ENCODE measurements at places on chromosomes 2 and 18.

DNA sequence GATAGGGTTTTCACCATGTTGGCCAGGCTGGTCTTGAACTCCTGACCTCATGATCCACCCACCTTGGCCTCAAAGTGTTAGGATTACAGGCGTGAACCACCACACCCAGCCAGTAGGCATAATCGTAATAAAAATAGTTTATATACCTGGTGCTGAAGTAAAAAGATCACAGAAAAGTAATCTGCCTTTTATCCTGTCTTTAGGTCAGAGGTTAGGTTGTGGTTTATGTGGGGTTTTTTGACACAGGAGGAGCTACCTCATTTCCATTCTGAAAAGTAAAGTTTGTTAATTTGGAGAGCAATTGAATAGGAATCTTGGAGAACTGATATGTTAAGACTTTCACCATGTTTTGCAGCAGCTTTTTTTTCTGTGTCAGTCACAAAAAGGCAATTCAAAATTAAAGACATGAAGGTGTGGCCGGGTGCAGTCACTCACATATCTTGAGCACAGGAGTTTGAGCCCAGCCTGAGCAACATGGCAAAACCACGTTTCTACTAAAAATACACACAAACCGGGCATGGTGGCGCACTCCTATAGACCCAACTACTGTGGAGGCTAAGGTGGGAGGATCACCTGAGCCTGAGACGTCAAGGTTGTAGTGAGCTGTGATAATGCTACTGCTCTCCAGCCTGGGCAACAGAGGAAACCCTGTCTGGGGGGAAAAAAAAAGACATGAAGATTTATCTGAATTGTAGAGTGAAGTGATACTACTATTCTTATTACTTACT lies 31.5 kb downstream of the CCNT2 start:
- DNase-seq = no peak

DNA sequence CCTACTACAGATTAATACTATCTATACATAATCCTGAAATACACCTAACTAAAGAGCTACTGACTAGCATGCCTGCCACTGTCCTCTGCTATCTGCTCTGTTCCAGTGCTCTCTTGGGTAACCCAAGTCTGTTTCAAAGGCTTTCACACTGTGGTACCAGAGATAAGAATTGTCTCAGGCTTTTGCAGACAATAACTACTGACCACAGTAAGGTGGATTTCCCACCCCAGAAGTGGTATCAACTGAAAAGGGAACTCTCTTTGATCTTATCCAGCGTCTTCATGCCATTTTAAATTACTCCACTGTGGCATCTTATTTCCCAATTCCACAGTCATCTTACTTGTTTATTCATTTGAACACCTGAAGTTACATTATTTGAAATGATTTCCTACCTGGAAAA lies 190.2 kb downstream of the IKZF2 start:
- no peak for DNase-seq

- no peak for DNase-seq
These were observed 25.9 kb upstream of the ALPP start for GRCh38 chr2:232352511-232353091.

- DNase-seq = no peak
These were observed 37.2 kb upstream of the NEMP2 start for GRCh38 chr2:190571686-190572085.

DNA sequence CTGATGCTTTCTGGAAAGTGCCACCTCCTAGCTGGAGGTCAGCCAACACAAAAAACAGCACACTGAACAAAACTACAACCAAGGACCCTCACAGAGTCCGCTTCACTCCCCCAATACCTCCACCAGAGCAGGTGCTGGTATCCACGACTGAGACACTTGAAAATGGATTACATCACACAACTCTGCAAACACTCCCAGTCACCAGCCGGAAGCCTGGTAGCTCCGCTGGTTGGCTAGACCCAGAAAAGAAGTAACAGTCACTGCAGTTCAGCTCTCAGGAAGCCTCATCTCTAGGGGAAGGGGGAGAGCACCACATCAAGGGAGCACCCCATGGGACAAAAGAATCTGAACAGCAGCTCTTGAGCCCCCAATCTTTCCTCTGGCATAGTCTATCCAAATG lies 175.4 kb downstream of the LCLAT1 start:
- no peak for DNase-seq

DNA sequence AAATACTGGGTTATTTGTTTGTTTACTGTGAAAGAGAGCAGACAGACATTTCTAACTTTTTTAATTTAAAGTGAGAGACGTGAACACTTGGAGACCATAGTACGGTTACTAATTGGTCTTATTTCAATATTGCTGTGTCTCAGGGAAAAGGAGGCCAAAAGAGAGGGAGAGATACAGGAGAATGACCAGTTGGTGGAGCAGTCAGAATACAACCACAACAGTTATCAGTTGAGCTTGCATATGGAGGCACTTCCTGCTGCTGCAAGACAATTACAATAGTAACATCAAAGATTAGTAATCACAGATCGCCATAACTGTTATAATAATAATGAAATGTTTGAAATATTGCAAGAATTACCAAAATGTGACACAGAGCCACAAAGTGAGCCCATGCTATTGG lies 58.2 kb downstream of the TWSG1 start:
- DNase-seq = no peak

GRCh38 chr18:32735781-32736180 lies 37.0 kb downstream of the KLHL14 start:
- no peak for DNase-seq

DNA sequence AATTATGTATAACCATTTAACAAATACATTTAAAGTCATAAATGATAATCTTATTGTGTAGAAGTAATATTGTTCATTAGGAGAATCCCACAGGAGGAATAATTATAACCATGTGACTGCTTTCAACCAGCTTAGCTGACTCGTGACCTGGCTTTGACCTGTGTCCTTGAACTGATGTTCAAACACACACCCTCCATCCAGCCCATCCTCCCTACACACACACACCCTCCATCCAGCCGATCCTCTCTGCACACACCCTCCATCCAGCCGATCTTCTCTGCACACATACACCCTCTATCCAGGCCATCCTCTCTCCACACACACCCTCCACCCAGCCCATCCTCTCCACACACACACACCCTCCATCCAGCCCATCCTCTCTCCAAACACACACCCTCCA lies 83.5 kb downstream of the EIPR1 start:
- no peak for DNase-seq

DNA sequence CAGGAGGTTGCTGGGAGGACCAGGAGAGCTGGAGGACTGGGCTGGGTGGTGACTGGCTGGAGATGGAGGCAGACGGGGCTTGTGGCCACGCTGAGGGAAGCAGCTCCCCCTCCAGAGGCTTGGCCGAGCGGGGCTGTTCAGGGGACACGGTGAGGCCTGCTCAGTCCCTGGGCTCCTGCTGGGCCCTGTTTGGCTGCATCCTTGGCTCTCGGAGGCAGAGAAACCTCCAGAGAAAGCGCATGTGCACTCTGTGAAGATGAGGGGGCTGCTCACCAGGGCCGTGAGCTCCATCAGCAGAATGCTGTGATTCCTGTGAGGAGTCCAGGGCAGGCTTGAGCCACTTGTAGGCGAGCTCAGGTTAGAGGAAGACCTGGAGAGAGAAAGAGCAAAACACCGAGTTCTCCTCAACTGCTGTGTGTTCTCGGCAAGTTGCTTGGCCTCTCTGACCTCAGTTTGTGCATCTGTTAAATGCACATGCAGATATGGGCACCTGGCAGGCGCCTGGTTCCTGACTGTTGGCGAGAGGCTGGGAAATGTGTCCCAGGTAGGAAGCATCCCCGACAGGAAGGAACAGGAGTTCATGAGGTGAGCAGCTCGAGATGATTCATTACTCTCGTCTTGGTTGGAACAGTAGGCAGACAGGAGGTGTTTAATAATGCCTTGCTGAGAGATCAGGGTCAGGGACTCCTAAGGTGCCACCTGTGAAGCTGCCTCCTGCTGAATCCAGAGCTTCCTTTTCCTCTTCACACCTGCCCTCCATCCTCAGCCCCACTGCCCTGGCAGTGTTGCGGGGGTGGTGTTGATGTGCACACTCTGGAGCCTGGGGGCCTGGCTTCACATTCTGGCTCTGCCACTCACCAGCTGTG lies 941 bp downstream of the ZAP70 start:
- no peak for DNase-seq

DNA sequence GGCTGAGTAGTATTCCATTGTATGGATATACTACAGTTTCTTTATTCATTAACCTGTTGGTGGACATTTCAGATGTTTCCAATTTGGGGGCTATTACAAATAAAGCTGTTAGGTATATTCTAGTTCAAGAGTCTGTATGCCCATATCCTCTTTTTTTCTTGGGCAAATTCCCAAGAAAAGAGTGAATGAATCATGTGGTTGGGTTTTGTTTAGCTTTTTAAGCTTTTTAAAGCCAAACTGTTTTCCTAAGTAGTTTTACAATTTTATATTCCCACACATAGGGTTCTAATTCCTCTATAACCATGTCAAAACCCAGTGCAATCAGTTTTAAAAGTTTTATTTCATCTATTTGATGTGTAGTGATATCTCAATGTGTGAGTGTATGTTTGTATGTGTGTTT lies 44.9 kb upstream of the BAZ2B start:
- no peak for DNase-seq

DNA sequence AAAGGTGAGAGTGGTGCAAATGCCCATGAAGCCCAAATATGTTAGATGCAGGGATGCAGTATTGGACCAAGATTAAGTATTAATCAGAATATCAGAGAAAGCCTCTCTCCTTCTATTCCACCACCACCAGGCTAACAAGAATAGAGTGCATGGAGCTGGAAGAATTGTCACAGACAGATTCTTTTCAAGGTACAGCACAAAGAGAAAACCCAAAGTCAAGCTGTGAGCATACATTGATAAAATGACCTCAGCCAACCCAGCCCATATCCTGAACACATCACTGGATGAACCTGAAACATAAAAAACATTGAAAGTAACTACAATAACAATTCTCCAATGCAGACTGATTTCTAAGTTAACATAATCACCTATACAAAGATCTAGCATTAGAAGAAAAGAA lies 445.7 kb upstream of the NETO1 start:
- no peak for DNase-seq

GRCh38 chr2:181750305-181750704 lies 70.0 kb upstream of the NEUROD1 start:
- no peak for DNase-seq

DNA sequence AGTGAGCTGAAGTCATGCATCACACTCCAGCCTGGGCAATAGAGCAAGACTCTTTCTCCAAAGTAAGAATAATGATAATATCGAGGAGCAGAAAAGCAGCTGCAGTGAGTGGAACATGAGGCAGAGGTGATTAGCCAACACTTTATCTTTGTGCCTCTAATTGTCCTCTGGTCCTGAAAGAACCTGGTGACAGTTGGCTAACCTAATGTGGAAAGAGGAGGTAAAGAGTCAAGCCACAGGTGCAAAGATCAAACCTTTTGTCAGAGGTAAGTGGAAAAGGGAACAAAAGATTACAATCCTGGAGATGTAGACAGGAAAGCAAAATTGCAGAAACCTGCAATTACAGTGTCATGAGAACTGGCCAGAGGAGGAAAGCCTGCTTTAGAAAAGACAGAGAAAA lies 53.5 kb upstream of the LCLAT1 start:
- no peak for DNase-seq

Measured in NCI-H1105 (cell line).